ENCODE measurements at places on chromosomes 3 and 15.

GRCh38 chr15:34616613-34617012 lies 33.2 kb upstream of the GOLGA8B start:
- DNase-seq: no peak

DNA sequence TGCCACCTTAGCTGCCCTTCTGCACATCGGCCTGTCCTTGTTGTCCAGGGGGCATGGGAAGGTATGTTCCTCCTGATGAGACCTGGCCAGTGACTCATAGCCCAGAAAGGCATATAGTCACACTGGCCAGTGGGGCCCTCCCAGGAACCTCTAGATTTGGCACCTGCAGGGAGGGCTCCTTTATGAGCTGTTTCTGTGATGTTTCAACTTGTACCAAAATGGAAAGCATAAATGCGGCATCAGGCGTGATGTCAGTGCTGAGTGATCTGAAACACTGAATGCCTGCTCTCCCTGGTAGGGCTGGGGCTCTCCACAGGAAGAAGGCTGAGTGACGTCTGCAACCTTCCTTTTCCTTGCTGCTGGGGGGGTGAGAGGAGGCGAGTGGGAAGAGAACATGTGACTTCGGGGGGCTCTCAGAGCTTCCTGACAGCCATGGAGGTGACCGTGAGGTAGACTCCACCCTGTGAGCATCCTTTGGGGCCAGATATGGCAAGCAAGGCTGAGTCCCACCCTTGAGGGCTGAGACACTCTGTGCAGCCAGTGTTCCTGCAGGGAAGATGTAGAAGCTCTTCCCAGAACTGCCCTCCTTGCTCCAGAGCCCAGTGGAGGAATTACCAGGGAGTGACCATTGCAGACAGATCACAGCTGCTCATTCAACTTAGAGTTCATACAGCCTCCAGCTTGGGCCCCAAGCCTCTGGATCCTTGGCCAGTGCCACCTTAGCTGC lies 37.1 kb upstream of the APEH start:
- DNase-seq: no peak

- no peak for DNase-seq
These were observed 6.8 kb downstream of the GCNT3 start for GRCh38 chr15:59618406-59618805.

- no peak for DNase-seq
These were observed 41.7 kb downstream of the ARIH1 start for GRCh38 chr15:72515591-72516389.

- DNase-seq: no peak
These were observed 35.3 kb upstream of the SNRPN start for GRCh38 chr15:24919446-24919845.

- DNase-seq: no peak
These were observed 59.0 kb upstream of the CTSH start for GRCh38 chr15:79003896-79004295.

DNA sequence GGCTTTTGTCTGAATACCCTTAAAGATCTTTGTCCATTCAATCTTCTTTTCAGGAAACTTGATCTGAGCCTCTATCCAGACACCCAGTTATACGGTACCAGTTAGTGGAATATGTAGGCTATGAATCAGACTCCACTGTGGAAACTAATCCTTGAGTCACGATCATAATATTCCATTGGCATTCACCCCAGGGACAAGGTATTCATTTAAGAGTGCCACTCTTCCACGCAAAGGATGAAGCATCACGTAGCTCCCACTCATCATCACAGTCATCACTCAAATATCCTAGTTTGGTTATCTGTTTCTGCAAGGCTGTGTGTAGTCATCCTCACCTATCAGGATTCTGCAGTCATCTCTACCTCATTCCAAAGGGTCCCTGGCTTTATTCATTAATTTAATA lies 85.6 kb downstream of the NEDD4 start:
- no peak for DNase-seq

DNA sequence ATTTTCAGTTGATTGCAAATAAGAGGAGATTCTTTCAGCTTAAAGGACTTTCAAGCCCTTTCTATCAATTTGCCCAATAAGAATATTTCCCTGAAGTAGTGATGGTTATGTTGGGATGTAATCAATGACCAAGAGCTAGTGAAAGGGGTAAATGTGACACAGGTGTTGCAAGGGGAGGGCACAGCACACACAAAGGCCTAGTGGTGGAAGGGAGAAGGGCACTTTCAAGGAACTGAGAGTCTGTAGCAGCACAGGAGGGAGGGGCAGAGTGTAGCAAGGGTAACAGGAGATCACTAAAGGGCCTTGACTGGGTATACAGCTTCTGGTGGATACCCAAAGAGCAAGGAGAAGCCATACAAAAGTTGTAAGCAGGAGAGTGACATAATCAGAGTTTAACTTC lies 217.8 kb upstream of the ARHGEF26 start:
- DNase-seq: no peak

GRCh38 chr3:179236669-179237301 lies 14.1 kb downstream of the KCNMB3 start:
- no peak for DNase-seq

- no peak for DNase-seq
These were observed 249.7 kb downstream of the KCNMB2 start for GRCh38 chr3:178785961-178786360.

GRCh38 chr3:143950810-143951209 lies 20.8 kb upstream of the DIPK2A start:
- no peak for DNase-seq

GRCh38 chr3:39971559-39972031 lies 162.2 kb downstream of the MYRIP start:
- DNase-seq: no peak

GRCh38 chr15:26661748-26662147 lies 111.1 kb downstream of the GABRB3 start:
- DNase-seq: no peak

GRCh38 chr3:34364335-34364734 lies 565.9 kb downstream of the PDCD6IP start:
- no peak for DNase-seq

DNA sequence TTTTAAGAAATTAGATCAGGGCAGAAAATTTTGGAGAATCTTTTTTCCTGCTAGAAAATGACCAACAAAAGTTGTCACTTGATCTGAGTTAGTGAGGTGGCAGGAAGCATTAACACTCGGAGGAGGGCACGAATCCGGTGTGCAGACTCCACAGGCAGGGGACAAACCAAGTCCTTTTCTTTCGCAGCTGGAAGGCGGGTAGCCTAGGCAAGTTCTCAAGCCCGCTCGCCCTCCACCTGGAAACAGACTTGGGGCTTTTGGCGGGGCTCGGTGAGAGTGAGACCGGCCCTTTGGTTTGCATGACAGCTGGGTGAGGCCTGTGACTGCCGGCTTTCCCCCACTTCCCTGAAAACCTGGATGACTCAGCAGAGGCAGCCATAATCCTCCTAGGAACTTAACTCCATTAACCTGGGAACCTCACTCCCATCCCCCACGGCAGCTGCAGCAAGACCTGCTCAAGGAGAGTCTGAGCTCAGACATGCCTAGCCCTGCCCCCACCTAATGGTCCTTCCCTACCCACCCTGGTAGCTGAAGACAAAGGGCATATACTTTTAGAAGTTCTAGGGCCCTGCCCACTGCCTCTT lies 134.8 kb downstream of the MFSD1 start:
- DNase-seq: no peak

DNA sequence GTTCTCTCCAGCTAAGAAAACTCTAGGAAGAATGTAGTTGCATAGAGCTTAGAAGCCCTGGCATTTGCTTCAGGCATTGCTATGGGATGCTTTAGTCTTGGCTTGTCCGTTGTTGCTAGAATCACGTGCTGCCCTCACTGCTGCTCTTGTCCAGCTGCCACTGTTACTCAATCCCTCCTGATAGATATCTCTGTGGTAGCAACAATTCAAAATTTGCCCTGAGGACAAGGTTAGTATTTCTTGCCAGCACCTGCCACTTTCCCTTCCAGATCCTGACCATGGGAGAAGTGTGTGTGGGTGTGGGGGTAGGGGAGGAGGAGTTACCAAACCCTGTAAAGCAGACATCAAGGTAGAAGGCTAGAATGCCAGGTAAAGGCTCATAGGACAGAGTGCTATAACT lies 113.8 kb downstream of the PPM1L start:
- DNase-seq: no peak

- no peak for DNase-seq
These were observed 33.0 kb downstream of the SLC6A6 start for GRCh38 chr3:14435175-14436014.

DNA sequence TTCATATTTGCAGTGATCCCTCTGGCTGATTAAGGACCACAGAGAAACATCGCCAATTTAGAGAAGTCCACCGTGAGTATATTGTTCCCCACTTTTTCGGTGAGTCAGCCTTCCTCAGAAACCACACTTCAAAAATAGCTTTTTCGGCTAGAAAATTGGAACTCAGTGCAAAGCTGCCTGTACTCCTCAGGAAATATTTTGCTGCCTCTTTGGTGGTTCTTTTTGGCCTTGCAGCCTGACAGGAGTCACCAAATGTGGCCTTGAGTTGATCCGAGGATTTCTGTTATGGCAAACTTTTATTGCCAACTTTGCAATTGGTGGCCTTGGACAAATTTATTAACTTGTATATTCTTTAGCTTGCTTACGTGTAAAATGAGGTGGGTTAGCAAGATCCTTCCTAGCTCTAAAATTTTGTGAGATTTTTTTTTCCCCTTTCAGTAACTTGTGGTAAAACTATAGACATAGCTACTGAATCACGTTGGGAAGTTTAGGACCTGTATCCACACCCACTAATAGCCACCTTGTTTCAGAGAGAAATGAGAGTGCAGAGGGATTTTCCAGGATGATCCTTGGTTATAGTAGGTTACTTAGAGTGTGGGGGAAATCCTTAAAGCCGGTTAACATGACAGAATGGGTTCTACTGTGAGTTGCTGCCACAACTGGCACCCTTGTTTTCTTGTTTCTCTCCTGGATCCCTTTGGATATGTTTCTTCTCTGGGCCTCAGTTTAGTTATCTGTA lies 9.9 kb downstream of the ARL6IP5 start:
- peak; percentile 23 for DNase-seq

- no peak for DNase-seq
These were observed 29.6 kb downstream of the GSK3B start for GRCh38 chr3:120064641-120065040.

- no peak for DNase-seq
These were observed 13.4 kb upstream of the GHSR start for GRCh38 chr3:172461530-172462138.

DNA sequence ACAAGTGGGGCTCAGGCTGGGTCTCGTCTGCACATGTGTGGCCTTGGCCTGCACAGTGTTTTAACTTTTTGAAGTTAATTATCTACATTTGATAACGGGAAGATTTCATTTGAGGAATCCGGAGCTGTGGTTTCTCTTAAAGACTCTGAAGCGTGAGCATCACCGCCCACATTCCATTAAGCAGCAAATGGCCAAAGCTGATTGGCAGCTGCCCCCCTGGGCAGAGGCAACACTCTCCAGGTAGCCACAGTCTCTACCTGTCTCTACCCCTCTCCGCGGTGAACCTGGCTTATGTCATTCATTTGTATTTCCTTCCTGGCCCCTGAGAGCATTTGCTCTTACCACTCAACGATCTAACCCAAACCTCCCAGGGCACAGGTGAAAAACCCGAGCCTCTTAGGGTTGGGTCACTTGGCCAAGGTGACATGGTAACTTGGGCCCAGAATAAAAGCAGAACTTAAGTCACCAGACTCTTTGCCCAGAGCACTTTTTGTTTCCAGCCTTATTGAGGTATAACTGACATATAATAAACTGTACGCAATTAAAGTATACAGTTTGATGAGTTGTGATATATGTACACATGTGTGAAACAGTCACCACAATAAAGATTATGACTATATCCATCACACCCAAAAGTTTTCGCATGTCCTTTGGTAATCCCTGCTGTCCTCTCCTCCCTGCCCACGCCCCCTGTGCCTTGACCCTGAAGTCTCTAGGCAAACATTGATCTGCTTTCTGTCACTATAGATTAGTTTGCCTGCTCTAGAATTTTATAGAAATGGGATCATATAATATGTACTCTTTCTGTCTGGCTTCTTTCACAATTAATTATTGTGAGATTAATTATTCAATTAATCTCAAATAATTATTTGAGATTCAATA lies 245.7 kb upstream of the HES1 start:
- no peak for DNase-seq

DNA sequence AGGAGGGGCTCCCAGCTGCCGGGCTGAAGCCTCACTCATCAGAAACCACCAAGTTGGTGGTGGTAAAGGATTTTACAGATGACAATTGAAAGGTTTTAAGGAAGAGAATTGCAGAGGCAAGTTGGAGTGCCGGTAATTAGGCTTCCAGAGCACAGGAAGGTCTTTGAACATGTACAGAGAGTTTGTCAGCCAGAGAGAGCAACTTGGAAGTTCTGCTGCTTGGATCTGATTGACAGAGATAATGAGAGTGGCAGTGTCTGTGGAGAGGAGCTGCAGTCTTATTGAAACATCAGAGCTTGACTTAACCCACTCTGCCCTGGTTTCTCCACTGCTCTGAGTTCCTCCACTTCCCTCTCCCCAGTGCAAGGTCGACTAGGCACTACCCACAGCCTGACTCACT lies 448.6 kb downstream of the EPHB1 start:
- no peak for DNase-seq

DNA sequence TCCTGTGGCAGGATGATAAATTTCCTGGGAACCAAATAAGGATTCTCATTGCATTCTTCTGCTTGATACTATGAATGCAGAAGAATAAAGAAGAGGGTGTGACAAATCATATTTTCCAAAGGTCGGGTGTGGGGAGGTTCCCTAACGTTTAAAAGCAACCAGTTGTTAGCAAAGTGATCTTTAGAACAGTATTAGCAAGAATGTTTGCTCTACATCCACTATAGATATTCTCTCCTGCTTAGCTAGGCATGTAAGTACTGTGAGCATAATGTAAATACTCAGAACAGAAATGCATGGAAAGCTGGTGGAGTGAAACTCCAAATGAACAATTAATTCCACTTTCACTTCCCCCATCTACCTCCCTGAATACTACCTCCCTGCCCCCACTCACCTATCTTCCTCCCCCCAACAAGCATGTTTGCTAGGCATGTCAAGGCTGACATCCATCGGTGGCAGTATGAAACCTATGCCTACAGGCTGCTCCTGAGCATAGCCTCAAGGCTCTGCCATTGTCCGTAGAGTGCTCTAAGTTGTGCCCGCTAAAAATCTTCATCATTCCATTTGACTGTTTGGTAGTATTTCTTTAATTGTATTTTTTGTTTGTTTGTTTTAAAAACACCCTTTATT lies 329.7 kb downstream of the TIGIT start:
- DNase-seq: no peak

GRCh38 chr3:107987036-107987939 lies 103.5 kb downstream of the CD47 start:
- no peak for DNase-seq

- no peak for DNase-seq
These were observed 1.5 kb upstream of the NCK1 start for GRCh38 chr3:136860541-136860940.

DNA sequence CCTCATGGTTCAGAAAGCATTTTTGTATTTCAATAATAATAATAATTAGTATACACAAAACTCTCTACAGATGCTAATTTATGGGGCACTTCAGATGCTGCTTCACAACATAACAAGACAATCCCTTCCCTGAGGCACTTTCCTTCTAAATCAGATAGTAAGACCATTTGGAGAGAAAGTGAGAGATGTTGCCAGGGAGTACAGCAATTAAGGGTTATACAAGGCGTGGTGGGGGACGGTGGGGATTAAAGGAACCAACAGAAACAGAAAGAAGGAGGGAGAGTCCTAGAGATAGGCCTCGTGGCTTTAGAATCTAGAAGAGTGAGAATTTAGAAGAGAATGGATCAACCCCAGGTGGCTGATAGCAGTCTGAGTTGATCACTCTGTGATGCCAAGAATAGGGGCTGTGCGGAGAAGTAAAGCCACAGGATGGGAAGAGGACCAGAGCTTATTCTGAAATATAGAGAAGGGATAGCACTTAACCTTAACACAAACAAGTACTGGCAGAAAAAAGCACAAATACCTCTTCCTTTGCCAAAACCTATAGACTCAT lies 76.9 kb downstream of the ETFA start:
- DNase-seq: no peak

Measured in activated naive CD8-positive, alpha-beta T cell treated with anti-CD3 and anti-CD28 coated beads, Interleukin-2, amount 50 U/mL, for 24 hours (primary cell).